PC-9 (cell line): ENCODE measurements at places on chromosomes 11 and 22.

DNA sequence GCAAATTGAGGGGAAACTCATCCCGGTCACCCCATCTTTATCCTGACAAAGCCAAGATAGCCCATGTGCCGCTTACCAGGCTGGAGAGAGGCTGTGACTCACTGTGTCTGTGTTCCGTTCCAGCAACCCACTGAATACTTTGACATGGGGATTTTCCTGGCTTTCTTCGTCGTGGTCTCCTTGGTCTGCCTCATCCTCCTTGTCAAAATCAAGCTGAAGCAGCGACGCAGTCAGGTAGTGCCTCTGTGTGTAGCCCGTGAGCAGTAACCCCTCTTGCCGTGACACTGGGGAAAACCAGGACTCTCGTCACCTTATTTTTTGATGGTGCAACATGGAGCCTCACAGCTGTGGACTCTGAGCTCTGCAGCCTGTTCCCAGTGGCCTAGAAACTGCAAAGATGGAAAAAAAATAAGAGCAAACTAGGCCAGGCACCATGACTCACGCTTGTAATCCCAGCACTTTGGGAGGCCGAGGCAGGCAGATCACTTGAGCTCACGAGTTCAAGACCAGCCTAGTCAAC, 16.9 kb downstream of the C22orf31 start:
- no peak for DNase-seq

- no peak for DNase-seq
Measured at GRCh38 chr11:112805658-112806057, 155.6 kb upstream of the NCAM1 start.

DNA sequence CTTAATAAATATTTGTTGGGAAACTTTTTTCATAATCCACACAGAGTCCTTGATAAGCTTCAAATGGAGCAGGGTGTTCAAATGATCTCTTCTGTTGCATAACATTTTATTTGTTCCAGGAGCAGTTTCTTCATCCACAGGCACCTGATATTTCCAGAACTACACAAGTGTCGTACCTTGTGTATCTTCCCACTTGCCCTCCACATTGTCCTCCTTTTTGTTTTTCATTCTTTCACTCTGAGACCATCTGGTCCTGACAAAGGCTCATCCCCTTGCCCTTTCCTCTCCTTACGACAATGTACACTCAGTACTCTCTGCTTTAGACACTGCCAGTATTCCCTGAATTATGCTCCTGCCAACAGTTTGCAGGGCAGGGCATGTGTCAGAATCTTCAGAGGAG, 5.2 kb upstream of the AMOTL1 start:
- DNase-seq = no peak

DNA sequence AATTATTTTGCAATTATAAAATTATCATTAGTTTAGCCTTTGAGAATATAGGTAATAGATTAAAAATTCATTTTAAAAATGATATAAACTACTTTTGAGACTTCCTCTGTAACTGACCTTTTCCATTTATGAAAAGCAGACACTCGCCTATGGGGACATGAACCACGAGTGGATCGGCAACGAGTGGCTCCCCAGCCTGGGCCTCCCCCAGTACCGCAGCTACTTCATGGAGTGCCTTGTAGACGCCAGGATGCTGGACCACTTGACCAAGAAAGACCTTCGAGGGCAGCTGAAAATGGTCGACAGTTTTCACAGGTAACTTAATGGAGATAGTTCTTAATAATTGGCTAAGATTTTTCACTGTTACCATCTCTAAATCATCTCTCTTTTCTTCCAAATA, 26.3 kb upstream of the CTTN start:
- DNase-seq = no peak

DNA sequence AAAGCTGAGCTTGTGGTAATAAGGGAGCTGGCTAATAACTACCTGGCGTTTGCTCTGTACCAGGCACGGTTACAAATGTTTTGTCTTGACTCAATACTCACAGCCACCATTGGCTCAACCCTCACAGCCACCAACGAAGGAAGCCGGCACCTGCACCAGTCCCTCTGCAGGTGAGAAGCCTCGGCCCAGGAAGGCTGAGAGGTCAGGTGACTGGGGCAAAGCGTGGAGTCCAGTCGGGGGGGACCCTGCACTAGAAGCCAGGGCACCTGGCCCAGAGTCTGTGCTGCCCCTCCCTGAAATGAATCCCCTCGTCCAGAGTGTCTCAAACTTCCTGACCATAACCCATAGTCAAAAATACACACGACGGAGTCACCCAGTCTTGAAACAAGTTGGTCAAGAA, 90.1 kb downstream of the PHF21B start:
- DNase-seq = no peak

DNA sequence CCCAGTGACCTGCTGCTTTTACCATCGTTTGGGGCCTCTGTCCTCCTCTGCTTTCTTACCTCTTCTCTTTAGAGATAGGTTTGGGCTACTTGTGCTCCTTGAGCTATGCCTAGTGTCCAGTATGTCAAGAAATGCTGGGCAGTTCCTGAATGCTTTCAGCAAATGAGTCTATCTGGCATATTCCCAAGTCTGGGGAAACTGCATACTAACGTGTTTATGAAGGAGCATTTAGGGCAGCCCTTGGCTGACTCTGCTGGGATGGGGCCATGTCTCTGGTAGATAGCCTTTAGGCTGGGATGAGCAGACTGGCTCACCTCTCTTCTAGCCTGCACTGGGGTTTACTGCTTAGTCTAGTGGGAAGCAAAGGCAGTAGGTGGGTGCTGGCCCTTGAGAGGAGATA, 43.7 kb upstream of the SUSD2 start:
- no peak for DNase-seq

DNA sequence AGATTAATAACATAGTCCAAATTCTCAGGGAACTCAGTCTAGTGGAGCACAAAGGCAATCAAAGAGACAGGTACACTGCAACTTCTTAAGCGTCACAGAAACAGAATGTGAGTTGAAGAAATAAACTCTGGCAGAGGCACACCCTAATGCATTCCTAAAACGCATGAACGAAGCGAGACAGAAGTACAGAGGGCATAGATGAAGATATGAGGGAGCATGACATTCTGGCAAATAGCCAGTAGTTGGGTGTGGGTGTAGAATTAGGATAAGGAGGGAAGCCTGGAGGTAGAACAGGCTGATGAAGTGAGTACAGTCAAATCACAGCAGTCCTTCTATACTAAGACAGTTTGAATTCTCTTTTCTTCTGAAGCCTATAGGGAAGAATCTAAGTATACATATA, 838.7 kb upstream of the API5 start:
- DNase-seq = no peak

- no peak for DNase-seq
Measured at GRCh38 chr11:2519517-2519861, 74.7 kb downstream of the KCNQ1 start.

DNA sequence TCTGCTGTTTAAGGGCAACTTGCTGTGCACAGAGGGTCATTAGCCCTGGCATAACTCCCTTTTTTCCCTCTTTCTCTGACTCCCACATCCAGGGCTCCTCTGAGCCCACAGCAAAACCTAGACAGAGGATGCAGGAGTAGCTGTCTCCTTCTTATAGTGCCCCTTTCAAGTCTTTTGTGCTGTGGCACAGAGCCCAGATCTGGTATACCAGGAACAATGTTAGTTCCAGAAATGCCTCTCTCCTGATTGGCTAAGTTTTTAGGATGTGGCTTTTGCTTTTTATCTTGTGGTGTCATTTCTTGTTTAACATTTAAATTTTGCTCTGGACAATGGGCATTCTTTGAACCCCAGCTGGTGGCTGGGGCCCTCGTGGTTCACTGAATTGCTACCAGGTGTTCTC, 25.6 kb upstream of the RRM1 start:
- DNase-seq = no peak

GRCh38 chr11:85643191-85643614, 4.6 kb upstream of the TMEM126A start:
- no peak for DNase-seq

GRCh38 chr11:116376547-116376946, 396.2 kb downstream of the BUD13 start:
- no peak for DNase-seq

DNA sequence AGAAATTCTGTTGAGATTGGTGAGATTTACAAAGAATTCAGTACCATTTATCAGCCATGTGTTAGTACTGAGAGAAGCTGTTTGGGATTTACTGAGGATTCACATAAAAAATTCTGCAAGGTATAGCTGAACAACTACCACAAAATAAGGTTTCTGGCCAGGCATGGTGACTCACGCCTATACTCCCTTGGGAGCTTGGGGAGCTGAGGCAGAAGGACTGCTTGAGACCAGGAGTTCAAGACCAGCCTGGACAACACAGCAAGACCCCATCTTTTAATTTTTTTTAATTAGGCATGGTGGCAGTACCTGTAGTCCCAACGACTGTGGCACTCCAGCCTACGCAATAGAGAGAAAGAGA, 86.7 kb downstream of the SIK3 start:
- DNase-seq = peak; percentile 3

GRCh38 chr11:2097356-2097997, 41.7 kb downstream of the IGF2 start:
- no peak for DNase-seq

GRCh38 chr22:20786536-20786979, 12.6 kb downstream of the SERPIND1 start:
- DNase-seq = no peak

GRCh38 chr11:11842421-11843008, 743 bp downstream of the USP47 start:
- peak; percentile 37 for DNase-seq

DNA sequence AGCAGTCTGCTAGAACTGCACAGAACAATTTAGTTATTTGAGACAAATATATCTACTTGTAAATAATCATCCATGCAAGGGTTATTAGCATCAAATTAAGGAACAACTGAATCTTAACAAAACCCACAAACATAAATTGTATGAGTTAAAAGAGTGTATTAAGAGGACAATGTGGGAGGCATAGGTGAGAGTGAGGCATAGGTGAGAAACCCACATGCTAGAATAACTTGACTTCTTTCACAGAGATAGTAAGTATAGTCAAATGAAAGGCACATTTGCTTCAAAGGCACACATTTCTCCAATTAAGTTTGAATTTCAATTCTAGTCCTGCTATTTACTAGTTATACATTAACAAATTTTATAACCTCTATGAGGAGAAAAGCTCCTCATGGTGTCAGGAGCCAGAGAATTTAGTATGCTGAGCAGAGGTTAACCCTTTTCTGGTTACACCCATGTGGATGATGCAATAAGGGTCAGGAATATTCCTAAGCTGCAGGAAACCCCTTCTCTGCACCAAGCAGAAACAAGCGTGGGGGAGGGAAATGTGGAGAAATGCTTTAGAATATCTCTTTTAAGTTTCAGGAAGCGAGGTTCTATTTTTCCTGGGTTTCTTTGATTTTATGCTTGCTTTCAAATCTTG, 264.2 kb downstream of the GRM5 start:
- DNase-seq = no peak

- DNase-seq = no peak
Measured at GRCh38 chr22:42623301-42623751, 8.6 kb upstream of the POLDIP3 start.

- no peak for DNase-seq
Measured at GRCh38 chr22:50173311-50173982, 2.9 kb downstream of the PANX2 start.
